Amniotic epithelial cell (primary cell): ENCODE measurements at places on chromosomes 1 and 21.

DNA sequence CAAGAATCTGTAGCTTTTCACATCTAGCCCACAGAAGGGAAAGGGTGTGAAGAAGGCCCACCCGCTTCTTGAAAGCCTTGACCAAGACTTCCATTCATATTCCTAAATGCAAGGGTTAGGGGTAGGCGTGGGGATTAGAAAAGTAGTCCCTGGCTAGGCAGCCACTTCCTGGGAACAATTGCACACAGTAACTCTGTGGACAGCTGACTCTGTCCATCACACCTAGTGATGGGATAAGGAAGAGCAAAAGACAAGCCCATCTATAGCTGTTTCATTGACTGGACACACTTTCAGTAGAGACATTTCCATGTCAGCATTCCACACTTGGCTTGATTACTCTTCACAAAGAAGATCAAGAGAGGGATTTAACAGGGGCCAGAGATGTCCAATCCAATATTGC lies 294.2 kb downstream of the PBX1 start:
- DNase-seq: no peak

DNA sequence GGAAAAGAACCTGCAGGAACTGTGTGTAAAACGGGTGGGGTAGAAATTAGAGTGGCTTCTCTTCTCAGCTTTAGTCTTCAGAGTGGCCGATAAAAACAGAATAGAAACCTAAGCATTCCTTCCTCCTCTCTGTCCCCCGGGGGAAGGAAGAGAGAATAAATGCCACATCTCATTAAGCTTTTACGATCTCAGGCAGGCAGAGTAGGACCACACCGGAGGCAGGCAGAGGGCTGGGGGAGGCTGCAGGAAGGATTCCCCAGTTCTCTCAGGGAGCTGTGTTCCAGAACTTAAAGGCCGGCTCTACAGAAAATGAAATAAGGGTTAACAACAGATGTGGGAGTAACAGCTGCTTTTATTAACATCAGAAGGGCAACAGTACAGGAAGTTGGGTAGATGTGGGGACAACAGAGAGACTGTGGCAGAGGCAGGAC lies 24.5 kb upstream of the MEF2D start:
- no peak for DNase-seq

DNA sequence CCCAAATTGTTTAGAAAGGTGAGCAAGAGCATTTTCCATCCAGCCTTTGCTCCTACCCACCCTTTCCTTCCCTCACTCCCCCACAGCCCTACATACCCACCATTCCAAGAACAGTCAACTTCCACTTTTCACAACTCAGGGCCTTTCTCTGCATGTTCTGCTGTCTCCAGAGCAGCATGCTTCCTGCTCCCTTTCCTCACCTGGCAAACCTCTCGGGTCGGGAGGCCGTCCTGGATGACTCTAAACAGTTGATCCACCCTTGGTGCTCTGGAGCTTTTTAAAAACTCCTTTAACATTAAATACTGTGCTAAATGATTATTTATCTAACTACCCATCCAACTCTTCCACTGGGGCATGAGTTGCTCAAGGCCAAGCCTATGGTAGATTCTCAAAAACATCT lies 200.6 kb downstream of the SETD4 start:
- DNase-seq: no peak

DNA sequence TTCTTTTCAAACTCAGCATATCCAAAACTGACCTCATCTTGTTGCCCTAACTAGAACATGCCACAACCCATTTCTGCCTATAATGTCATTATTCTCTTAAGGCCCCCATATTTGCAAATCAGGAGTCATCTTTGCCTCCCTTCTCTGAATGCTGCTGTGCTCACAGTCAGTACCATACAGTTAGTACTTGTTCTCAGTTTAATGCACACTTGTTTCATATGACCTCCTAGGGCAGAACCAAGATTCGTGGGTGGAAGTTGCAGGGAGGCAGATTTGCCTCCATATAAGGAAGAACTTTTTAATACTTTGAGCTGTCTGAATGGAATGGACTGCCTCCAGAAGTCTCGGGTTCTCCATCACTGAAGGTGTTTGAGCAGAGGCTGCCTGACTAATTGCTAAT lies 9.2 kb downstream of the CAP1 start:
- DNase-seq: peak; percentile 31

- no peak for DNase-seq
These were observed 12.9 kb downstream of the FAAH start for GRCh38 chr1:46406881-46407608.
